Testis (tissue), 5 donors: ENCODE measurements at places on chromosomes 2 and 18.

- no peaks in the 10 kb centered on the region for H3K36me3 ChIP-seq
- H3K27ac ChIP-seq = no peak overlapping the region
- H3K4me1 ChIP-seq = no peaks in the 10 kb centered on the region
- DNase-seq = no peak
- H3K27me3 ChIP-seq = no peaks in the 10 kb centered on the region
Observed at GRCh38 chr2:66966631-66967030, 430.5 kb upstream of the ETAA1 start.

DNA sequence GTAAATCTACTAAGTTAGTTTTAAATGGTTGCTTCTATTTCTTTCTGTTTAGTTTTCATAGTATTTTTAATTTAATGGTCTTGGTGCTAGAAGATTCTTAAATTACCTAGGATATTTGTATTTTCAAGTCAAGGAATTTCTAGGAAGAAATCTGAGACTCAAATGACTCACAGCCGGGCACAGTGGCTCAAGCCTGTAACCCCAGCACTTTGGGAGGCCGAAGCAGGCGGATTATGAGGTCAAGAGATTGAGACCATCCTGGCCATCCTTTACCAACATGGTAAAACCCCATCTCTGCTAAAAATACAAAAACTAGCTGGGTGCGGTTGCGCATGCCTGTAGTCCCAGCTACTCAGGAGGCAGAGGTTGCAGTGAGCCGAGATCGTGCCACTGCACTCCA is 95.5 kb downstream of the C2orf74 start:
- H3K27me3 ChIP-seq = no peaks in the 10 kb centered on the region
- H3K4me1 ChIP-seq = peaks cover 4% of the 10 kb centered on the region
- H3K27ac ChIP-seq = no peak overlapping the region
- DNase-seq = no peak

DNA sequence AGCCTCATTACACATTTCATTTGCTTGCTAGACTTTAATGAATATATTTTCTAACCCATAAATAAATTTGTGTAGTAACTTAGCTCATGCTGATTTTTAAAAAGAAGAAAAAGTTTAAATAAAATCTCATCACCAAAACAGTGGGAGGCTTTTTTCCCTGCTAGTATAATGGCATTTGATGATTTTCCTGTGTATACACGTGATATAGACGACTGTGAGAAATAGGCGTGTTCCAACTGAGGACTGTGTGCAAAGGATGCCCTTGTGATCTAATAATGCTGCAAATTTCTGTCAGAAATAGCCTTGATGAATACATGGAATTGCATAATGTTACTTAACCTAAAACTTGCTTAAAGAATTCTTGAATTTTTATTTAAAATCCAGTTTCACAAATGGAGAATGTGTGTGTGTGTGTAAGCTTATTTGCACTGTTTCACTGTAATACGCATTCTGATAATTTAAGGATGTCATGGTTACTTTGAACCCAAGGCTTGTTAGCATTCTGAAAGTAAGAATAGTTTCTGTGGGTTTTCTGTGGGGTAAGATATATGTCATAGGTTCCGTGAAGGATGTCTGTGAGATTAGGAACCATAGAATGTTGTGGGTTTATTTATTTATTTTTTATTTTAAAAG is 178.0 kb downstream of the DLGAP1 start:
- no peaks in the 10 kb centered on the region for H3K4me1 ChIP-seq
- no peak overlapping the region for H3K27ac ChIP-seq
- DNase-seq = no peak

GRCh38 chr2:17539611-17540092 is 844 bp upstream of the VSNL1 start:
- no peaks in the 10 kb centered on the region for H3K27me3 ChIP-seq
- no peaks in the 10 kb centered on the region for H3K36me3 ChIP-seq
- H3K4me1 ChIP-seq = peaks cover 12% of the 10 kb centered on the region
- DNase-seq = no peak

- no peaks in the 10 kb centered on the region for H3K4me1 ChIP-seq
- no peak overlapping the region for H3K27ac ChIP-seq
- no peak overlapping the region for H3K4me3 ChIP-seq
- DNase-seq = no peak
Observed at GRCh38 chr2:128626760-128627511, 308.3 kb upstream of the HS6ST1 start.

DNA sequence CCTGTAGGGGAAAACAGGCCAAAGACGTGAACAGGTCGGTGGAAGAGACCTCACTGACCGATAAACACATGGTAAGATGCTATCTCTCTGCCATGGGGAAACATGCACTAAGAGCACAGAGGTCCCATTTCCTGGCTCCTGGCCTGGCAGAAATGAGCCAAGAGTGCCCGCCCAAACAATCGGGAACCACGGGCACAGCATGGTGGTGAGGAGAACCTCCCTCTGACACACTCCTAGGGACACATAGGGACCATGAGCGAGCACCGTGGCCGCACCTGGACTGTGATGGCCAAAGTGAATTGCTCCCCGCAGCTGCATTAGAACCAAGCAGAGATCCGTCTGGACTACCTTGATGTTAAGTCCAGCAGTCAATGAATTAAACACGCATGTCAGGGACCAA is 11.1 kb downstream of the HS6ST1 start:
- DNase-seq = no peak
- H3K4me1 ChIP-seq = peaks cover 86% of the 10 kb centered on the region
- H3K27ac ChIP-seq = no peak overlapping the region
- H3K4me3 ChIP-seq = no peak overlapping the region
- H3K36me3 ChIP-seq = no peaks in the 10 kb centered on the region

DNA sequence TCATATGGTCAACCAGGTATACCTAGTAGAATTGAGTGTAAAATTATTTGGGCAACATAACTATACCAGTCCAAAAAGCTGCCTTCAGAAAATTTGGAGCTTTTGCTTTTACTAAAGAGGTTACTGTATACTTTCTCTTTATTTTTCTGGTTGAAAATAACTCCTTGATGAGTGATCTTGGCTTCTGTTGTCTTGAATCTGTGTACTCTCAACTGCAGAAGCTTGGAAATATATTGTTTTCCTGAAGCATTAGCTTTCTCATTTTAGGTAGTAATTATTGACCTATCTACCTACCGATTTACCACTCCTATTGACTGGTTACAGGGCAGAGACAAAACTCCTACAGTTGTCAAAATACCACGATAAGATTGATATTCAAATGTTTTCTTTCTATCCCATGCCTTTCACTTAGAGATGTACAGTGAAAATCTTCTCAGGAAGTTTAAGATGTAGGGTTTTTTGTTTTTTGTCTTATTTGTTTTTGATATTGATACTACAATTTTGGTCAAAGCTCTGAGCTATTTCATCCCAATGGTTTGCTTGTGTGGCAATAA is 35.7 kb upstream of the DLX1 start:
- no peaks in the 10 kb centered on the region for H3K27me3 ChIP-seq
- H3K4me1 ChIP-seq = no peaks in the 10 kb centered on the region
- no peak overlapping the region for H3K27ac ChIP-seq
- H3K4me3 ChIP-seq = no peak overlapping the region

GRCh38 chr18:74644713-74645112 is 47.0 kb downstream of the ZNF407 start:
- H3K27ac ChIP-seq = no peak overlapping the region
- H3K4me1 ChIP-seq = no peaks in the 10 kb centered on the region
- H3K4me3 ChIP-seq = no peak overlapping the region
- H3K36me3 ChIP-seq = no peaks in the 10 kb centered on the region

DNA sequence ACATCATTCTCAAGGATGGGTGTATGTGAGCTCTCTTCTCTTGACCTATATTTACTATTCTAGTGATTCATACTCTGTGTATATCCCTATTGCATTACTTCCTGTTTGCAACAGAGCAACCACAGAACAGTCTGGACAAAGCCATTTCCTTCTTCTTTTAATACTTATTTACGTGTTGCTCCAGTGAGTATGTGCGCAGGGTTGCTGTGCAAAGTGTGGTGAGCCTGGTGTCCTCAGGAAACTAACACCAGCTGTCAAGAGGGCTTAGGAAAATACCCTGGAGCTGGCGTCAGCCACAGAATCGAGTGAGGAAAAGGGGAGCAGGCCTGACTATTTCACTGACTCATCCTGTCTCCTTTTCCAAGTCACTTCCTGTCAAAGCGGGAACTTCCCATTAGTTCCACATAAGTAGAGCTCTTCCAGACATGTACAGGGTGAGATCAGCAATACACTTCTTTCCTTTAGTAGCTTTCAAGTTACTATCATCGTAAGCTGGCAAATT is 214.1 kb upstream of the COPS8 start:
- H3K27me3 ChIP-seq = no peaks in the 10 kb centered on the region
- peak; percentile 32 for DNase-seq
- no peaks in the 10 kb centered on the region for H3K36me3 ChIP-seq
- no peak overlapping the region for H3K27ac ChIP-seq
- H3K4me1 ChIP-seq = no peaks in the 10 kb centered on the region
